Inflammatory macrophage (primary cell): ENCODE measurements at places on chromosomes 6 and 20.
A peak's percentile ranks its signal among the peaks of the same experiment; 100 is the strongest.

DNA sequence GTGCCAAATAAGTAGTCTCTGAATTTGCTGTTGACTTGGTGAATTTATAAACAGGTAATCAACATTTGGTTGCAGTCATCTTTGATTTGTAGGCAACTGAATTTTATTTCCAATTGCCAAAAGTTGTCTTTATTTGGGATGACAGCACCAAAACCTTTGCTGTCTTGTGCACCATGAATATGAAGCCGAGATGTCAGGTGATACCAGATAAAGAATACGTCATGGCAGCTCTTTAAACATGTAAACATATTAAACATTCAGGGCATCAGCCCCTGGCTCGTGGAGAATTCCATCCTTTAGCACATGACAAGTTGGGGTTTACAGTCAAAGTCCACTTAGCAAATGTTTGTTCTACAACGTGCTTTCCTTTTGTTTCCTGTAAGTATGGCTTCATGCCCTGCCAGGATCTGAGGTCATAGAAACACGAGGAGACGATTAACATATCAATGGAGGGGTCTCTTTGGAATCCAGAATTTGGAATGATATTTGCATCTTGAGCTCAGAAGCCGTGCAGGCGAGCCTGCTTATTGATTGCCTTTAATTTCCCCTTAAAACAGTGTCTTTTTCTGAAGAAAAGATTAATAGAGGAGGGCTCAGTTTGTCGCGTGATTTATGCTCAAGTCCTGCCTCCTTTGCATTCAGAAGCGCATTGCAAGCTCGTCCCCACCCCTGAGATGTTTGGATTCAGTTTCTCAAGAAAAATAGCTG, 170.2 kb upstream of the ZNF217 start:
- no peak for DNase-seq

DNA sequence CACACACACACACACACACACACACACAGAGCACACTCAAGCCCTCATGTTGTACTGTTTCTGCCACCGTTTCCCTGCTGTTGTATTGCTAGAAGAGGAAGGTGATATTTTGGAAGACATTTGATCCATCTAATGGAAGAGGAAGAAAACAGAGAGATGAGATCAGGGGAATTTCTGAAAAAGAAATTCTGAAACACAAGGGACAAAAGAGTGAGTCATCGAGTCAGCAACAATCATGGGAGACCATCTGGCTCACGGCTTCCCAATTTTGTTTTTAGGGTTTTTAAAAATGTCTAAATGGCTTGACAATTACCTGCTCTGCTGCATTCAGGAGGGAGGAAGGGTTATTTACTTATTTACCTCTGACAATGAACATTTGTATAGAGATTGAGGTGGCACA, 22.0 kb downstream of the SOX4 start:
- peak; percentile 37 for DNase-seq

DNA sequence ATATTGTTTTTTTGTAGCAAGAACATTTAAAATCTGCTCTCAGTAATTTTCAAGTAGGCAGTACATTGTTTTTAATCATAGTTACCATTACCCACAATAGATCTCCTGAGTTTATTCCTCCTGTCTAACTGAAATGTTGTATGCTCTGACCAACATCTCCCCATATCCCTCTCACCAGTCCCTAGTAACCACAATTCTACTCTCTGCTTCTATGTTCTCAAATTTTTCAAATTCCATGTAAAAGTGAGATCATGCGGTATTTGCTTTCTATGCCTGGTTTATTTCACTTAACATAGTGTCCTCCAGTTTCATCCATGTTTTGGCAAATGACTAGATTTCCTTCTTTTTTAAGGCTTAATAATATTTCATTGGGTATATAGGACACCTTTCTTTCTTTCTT, 300.5 kb downstream of the KCNQ5 start:
- no peak for DNase-seq

- no peak for DNase-seq
Measured at GRCh38 chr6:156852858-156853216, 75.7 kb downstream of the ARID1B start.
